AG09309 (cell line): ENCODE measurements at places on chromosomes 2 and 18.

DNA sequence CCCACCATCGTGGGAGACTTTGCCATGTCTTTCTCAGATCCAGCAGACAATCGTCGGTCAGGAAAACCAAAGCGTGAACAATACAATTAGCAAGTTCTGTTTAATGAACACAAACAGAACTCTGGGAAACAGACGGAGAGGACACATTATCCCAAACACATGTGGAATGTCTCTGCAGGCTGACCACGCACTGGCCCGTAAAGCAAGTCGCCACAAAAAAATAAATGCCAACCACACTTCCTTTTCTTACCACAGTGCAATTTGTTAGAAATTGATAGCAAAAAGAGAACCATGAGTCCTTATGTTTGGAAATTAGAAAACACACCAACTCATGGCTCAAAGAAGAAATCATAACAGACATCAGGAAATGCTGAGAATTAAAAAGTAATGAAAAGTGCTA is 210.9 kb downstream of the TWIST2 start:
- no peak for DNase-seq

- peak; percentile 37 for DNase-seq
These were observed 60.6 kb downstream of the PTPN4 start for GRCh38 chr2:119820275-119820674.

GRCh38 chr18:79102886-79103285 is 33.7 kb downstream of the ATP9B start:
- DNase-seq: no peak

- DNase-seq: no peak
These were observed 101.7 kb upstream of the RBBP8 start for GRCh38 chr18:22831441-22831904.

- DNase-seq: no peak
These were observed 77.3 kb upstream of the FZD7 start for GRCh38 chr2:201956361-201956760.

DNA sequence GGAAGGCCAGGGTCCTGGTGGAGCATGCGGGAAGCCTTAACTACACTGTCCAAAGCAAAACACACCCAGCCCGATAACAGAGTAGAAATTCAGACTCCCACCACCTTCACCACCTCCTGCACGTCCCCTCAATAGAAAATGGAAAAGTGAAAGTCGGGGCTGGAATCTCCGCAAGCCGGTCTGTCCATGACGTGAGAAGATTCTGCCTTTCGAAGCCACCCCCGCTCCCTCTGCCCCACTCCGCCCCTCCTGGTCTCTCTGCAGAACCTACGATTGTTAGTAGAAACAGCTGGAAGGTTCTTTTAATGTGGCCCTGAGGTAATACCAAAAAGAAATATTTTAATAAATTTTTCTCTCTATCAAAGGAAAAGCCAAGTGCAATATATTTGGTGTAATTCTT is 116.4 kb downstream of the GBX2 start:
- no peak for DNase-seq

GRCh38 chr18:8424481-8424880 is 184.8 kb upstream of the RAB12 start:
- no peak for DNase-seq

GRCh38 chr2:190446750-190447516 is 38.8 kb downstream of the MFSD6 start:
- DNase-seq: no peak

- DNase-seq: no peak
These were observed 40.3 kb downstream of the PTGR3 start for GRCh38 chr18:75168619-75169018.

- DNase-seq: no peak
These were observed 37.6 kb downstream of the CCBE1 start for GRCh38 chr18:59659508-59660170.

GRCh38 chr2:144183727-144184126 is 336.2 kb downstream of the ZEB2 start:
- peak; percentile 94 for DNase-seq

- DNase-seq: no peak
These were observed 236.8 kb upstream of the RBMS1 start for GRCh38 chr2:160730296-160730995.

- DNase-seq: no peak
These were observed 47.2 kb upstream of the XPO1 start for GRCh38 chr2:61585383-61585782.

- no peak for DNase-seq
These were observed 79.1 kb downstream of the INHBB start for GRCh38 chr2:120425014-120425413.

DNA sequence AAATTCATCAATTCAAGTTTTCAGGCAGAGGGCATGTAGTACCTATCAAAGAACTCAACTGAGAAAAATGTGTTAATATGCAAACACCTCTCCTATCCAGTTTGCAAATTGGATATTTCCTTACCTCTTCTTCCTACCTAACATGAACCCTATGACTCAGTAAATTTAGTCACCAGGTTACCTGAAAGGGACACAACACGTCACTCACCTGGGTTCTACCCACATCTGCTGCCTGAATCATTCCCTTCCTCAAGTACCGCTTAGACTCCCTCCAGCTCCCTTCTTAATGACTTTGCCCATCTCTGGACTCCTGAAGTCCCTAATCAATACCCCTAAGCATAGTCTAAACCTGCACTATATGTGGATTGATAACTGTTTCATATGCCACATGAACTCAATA is 10.4 kb downstream of the ANKRD44 start:
- no peak for DNase-seq

DNA sequence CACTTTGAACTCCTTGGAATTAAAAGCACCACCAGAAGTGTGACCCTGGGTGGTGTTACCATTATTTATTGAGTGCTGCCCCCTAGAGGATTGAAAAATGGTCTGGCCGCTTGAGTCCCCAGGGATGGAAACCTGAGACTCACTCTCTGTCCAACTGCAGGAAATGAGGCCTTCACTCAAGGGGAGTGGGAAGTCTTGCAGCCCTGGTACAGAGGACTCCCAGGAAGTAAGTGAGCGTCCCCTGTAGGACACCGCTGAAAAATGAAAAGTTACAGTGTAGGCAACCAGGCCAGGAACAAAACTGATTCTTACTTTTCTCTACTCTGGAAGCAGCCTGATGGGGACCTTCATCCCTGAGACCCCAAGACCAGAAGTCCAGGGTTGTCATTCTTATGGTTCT is 2.2 kb upstream of the NRP2 start:
- no peak for DNase-seq

GRCh38 chr18:78213361-78213994 is 766.1 kb upstream of the SALL3 start:
- DNase-seq: no peak

GRCh38 chr2:24720310-24720709 is 72.9 kb downstream of the PTRHD1 start:
- no peak for DNase-seq

GRCh38 chr2:70226781-70227180 is 21.6 kb downstream of the TIA1 start:
- no peak for DNase-seq

- peak; percentile 98 for DNase-seq
These were observed 80.9 kb downstream of the PPP1R1C start for GRCh38 chr2:182066400-182067087.

DNA sequence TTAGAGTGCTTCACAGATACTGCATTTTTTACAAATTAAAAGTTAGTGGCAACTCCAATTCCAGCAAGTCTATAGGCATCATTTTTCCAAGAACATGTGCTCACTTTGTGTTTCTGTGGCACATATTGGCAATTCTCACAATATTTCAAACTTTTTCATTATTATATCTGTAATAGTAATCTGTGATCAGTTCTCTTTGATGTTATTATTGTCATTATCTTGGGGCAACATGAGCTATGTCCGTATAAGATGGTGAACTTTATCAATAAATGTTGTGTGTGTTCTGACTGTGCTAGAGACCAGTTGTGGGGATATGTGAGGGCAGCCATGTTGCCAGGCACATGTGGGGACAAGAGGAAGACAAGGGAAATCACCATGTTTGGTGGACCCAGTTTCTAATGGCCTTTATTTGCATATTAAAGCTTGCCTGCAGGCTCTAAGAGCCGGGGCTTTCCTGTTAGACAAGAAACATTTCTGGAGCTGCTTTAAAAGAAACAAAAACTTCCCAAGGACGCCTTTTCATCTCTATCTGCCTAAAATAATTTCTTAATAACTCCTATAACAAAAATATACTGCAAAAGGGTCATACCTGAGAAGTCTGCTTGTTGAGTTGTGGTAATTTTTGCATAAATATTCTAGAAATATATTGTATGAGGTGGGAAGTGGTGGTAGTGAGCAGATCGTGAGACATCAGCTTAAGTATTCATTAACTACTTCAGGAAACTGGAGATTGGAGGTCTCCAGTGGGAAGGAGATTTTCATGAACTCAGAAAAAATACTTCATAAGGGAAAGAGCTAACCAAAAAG is 37.2 kb downstream of the KYNU start:
- no peak for DNase-seq

DNA sequence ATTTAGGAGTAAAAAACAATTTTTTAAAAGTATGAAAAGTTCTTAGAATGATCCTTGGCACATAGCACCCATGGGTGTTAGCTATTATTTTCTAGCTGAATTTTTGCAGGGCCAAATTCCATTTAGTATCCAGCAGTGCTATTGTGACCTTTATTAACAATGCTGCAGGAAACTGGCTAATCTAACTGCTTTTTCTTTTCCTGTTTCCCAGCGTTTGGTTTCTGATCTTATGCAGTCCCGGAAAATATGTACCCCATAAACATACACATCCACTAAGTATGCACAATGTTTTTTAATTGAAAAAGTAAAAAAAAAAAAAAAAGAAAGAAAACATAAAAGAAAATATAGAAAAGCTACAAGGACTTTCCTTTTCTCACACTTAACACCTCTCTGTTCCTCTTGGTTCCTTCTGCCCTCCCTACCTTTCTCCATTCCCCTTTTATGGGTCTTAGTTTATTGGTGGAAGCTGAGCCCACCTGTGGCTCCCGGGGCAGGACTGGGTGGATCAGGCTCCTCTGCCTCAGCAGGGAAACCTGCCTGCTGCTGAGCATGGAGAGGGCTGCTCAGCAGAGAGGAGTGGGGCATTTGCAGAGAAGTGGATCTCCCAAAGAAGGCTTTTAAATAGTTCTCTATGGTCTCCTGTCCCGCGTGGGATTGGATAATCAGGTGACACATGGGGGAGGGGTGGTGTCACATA is 9.3 kb upstream of the SLC16A14 start:
- DNase-seq: no peak

DNA sequence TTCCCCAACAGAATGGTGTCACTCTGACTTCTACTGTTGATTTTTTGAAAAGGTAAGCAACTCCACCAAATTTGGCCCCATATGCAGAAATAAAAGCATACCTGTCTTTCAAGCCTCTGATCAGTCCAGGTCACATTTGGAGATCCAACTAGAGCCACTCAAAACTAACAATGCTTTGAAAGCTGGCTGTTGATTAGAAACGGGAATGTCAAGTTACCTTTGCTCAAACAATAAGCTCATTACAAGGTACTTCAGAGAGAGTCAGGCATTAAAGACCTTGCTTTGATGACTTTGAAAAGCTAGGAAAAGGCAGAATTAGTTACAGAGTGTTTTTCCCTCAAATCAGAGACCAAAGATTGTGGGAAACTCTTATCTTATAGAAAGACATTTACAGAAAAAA is 4.8 kb upstream of the IHH start:
- no peak for DNase-seq

DNA sequence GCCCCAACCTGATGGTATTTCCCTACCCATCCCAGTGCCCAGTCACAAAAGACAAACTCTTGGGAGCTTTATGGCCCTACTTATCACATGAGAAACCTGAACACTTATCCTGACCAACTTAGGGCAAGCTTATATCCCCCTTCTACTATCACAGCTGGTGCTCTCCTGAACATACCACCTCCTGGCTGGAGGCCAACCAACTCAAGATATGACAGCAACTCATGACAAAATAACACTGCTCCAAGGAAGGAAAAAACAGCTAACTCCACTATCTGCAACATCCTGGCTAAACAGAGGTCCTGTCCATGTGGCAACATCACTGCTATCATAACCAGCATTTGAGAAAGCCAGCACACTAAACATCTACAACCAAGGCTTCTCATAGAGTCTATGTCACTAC is 20.9 kb upstream of the CLASP1 start:
- DNase-seq: no peak

- DNase-seq: no peak
These were observed 19.0 kb upstream of the FAM178B start for GRCh38 chr2:97005353-97005752.

DNA sequence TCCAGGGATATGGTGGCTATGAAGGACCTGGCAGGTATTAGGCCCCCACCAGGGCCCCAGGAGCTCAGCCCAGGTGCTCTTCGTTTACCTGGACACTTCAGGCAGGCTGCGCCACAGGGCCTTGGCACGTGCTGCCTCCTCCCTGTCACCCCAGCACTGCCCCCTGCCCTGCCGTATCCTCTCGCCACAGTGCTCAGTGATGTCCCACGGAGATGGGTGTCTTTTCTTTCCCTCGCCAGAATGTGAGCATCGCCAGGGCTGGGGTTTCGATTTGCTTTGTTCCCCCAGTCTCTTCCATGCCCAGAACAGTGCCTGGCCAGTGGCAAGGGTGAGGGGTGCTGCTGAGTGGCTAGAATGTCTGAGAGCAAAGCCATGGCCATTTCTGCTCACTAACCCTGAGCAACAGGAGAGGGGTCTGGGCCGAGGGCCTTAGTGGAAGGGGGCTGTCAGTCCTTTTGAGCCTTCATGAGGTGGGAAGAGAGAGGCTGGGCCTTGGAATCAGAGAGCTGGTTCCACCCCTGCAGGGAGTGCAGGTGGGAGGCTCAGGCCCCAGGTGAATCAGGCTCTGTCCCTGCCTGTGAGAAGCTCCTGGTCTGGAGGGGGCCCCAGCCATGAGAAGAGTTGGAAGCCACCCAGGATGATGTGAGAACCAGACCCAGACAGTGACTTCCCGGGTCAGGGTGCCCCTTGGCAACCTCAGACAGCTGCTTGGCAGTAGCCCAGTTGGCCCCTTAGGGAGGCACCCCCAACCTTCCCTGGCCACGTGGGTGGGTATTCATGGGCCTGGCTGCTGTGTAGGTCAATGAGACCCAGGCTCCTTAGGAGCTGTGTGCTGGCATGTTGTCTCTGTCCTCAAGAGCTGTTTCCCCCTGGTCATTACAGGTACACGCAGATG is 129.9 kb upstream of the HS6ST1 start:
- DNase-seq: no peak

GRCh38 chr18:52344881-52345280 is 4.9 kb downstream of the DCC start:
- no peak for DNase-seq

GRCh38 chr18:57141208-57142129 is 5.4 kb upstream of the BOD1L2 start:
- no peak for DNase-seq
